ENCODE measurements at places on chromosomes 6 and 20.

DNA sequence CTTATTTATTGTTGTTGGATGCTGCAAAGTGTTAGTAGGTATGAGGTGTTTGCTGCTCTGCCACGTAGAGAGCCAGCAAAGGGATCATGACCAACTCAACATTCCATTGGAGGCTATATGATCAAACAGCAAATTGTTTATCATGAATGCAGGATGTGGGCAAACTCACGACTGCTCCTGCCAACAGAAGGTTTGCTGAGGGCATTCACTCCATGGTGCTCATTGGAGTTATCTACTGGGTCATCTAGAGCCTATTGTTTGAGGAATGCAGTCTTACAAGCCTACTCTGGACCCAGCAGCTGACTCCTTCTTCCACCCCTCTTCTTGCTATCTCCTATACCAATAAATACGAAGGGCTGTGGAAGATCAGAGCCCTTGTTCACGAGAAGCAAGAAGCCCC is 12.1 kb downstream of the MICB start:
- DNase-seq, result no peak

DNA sequence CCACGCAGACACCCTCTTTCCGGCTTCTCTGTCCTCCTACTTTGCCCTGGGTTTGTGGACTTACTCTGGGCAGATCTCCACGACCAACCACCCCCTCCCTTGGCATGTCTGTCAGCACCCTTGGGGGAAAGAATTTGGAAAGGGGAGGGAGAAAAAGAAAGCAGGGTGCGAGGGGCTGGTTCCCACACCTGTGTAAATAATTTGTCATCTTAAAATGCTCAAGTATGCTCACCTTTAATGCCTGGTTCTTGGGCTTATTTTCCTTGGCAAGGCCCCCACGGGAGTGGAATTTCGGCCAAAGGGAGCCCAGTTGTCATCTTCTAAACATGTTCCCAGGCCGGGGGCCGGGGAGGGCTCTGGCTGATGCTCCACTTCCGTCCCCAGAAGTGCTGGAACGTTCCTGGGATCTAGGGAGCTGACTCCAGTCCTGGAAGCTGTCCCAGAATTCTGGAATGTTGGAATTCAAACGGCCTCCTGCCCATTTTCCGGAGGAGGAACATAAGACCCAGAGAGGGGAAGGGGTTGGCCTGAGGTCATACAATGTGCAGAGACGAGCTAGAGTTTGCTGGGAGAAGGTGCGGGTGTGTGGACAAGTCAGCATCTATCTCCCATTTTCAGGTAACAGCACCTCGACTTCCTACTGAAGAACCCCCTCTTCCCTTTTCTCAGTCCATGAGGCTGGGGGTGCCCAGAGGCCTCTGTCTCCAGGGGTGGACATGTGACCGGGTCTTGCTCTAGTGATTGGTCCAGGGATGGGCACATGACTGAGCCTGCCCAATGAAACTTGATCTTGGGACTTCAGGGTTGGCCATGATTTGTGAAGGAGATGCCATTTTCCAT is 122.3 kb downstream of the CEBPB start:
- DNase-seq, result no peak

DNA sequence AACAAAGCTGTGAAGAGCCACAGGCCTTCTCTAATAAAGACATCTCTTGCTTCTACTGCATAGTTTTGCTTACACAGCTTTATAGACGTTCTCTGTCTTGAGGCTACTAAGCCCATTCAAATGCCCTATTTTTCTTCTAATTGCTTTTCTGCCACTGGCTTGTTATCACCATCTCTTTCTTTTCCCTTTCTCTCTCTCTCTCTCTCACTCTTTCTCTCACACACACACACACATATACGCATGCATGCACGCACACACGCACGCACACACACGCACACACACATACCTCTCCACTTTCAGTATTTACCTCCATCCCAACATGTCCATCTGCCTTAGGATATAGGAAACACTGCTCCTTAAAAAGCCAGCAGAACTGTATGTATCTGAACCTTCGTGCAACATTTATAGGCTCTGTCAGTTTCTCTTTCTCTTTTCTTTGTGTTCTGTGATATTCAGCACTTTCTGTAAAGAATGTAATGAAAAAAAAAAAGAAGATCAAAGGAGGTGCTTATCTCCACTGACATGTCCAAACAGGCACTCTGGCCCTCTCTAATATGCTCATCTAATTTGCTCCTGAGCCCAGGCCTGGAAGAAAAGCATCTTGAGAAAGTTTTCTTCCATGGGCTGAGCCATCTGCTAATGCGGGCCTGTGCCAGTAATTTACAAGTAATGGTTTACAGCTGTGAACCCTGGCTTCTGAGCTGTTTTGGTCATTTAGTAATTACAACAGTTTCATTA is 1046.7 kb upstream of the MAP3K7 start:
- DNase-seq, result no peak

DNA sequence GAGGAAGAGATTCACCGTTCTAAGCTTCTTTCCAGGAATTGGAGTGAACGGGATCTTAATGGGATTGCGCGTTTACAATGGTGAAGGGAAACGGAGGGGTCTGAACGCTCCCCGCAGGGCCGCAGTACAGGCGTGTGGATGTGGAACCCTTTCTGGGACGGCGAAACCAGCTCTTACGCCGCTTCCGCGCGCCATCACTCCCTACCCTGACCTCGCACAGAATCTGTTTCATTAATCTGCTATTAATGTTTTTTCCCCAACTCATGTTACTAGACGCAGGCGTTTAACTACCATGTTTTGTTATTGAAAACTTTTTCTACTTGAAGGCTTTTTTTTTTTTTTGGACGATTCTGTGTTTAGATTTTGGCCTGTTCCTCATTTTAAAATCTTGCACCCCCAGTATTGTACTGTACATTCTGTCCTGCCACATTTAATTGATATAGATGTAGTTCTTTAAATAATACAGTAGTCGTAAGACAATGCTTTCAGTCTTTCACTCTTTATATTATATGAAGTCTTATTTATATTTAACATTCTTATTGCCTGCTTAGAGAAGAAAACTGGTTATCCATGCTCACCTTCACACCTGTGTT is 696 bp upstream of the SUPT3H start:
- DNase-seq, result no peak

GRCh38 chr20:33635341-33635740 is 26.8 kb upstream of the C20orf144 start:
- DNase-seq, result no peak

GRCh38 chr6:135451617-135452190 is 45.8 kb downstream of the AHI1 start:
- peak; percentile 67 for DNase-seq

GRCh38 chr6:87705070-87705691 is 3.1 kb upstream of the AKIRIN2 start:
- DNase-seq, result no peak

DNA sequence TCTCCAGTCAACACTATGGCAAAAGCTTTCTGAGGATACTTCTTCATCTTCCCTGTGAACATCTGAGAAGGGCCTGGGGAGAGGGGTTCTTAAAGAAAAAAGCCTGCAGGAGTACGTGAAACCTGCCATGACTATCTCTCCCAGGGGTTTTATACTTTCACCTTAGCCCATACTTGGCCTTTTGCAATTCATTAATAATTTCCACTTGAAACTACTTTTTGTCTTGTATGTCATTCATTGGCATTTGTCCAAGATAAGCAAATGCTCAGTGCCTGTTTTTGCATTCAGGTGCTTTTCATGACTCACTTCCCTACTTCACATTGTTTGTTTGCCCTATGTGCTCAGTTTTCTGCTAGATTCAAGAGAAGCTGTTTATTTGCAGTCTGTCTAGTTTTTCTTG is 580.3 kb upstream of the GJE1 start:
- peak; percentile 13 for DNase-seq

DNA sequence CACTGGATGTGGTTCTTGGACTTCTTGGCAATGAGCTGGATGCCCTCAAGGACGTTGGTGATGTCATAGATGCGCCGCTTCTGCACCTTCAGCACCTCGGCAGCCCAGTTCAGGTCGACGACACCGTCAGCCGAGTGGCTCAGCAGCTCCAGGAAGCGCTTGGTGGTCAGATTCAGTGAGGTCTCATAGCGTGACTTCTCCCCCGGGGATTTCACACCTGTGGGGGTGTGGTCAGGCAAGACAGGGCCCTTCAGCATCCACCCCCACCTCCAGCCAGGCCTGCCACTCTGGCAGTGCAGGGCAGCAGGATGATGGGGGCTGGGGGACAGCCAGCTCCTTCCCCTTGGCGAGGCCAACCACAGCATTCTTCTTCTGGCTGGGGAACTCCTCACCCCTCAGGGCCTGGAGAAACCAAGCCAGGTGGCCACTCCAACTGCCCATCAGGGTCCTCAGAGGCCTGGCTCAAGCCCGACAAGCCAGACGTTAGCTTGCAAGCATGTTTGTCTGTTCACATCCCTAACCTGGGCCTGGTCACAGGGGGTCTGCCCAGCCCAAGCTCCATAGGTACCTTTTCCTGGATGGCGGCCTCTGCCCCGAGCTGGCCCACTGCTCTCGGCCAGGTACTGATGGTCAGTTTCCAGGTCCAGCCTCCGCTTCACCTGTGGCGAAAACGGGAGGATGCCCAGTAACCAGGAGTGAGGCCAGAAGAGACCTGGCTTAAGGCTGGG is 5.7 kb upstream of the NECAB3 start:
- peak; percentile 83 for DNase-seq

GRCh38 chr6:142716097-142716496 is 228.9 kb downstream of the HIVEP2 start:
- DNase-seq, result no peak

GRCh38 chr20:10648651-10649050 is 25.1 kb downstream of the JAG1 start:
- no peak for DNase-seq

DNA sequence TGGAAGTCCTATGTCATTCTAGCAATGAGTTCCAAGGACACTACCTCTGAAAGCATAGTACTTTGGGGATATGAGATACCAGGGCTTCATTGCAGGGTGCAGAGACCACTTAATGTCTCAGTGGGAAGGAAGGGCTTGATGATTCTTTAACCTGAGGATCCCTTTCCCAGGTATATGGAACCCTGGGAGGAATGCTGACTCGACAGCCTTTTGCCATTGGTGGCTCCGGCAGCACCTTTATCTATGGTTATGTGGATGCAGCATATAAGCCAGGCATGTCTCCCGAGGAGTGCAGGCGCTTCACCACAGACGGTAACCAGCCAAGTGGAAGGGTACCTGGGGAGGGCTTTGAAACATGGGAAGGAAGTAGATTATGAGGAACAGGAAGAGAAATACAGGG is 4.2 kb downstream of the PSMB9 start:
- no peak for DNase-seq

DNA sequence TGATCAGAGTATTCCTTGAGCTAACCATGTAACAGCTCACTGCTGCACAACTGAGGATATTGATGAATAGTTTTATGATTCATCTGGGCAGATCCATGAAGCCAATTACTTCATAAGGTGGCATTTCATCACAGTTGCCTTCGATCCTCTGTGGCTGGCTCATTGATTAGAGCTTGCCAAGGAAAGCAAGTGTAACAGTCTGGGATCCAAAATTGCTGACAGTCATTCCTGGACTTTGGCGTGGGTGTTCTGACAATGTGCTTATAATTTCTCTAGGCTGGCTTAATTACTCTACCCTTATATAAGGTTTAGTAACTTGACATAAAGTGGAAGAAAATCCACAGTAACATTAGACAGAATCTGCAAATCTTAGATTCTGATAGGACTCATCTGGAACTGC is 551.3 kb upstream of the CDH4 start:
- no peak for DNase-seq

- DNase-seq, result peak; percentile 21
Measured at GRCh38 chr6:106197441-106197840, 111.3 kb downstream of the PRDM1 start.

DNA sequence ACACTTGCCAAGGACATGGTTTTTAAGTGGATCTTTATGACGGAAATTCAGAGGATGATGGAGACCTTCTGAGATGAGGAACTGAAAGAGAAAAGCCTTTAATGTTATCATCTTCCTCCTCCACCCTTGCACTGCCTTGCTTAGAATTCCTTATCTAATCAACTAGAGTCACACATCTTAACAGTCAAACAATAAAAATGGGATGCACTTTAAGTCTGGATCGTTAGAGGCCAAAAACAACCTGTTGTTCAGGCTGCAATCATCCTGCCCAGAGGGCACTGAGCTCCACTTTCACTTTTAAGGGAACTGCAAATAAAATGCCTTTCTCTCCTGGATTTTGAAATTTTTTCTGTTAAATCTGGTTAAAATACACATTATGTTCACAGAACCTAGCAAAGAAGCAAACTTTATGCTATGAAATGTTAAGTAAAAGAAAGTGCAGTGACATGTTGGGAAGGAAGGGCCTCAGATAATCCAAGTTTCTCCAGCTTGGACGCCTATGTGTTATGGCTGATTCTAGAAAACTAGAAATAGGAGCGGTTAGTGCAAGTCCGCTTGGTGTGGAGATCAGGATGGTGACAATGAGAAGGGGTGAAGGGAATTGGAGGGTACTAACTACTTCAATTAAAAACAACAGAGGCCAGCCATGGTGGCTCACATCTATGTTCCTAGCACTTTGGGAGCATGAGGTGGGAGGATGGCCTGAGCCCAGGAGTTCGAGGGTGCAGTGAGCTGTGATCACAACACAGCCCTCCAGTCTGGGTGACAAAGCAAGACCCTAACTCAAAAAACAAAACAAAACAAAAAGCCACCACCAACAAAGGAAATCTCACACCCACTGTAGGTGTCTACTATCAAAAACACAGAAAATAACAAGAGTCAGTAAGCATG is 66.4 kb upstream of the KIF13A start:
- no peak for DNase-seq

DNA sequence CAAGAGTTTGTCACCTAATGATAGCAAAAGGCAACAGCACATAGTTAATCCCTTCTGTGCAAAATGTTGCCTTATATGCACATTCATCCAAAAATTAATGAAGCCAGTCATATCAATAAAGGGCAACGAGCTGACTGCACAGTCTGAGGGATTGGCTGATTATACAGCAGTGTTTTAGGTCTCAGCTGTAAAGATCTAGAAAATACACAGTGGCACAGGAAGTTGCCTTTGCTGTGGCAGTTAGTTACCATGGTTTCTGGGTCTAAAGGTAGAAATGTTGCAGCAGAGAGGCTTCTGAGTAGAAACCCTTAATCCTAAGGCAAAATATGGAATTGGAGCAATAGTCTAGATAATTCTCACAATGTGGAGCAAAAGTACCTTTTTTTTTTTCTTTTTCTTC is 89.7 kb downstream of the SMPDL3A start:
- no peak for DNase-seq

DNA sequence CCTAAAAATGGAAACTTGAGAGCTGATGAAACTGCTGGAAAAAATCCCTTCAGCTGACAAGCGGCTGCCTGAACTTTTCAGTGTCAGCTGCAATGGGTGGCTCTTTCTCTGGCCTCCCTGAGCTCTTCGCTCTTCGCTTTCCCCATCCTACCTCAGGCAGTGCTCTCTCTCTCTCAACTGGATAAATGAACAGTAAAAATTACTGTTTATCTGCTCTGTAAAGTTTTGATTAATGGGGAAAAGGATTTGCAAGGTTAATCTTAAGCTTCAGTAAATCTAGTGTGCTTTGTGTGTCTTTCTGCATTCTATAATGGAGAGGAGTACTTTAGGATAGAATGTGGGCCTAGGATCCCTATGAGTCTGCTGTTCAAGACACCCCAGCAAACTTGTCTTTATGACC is 35.1 kb downstream of the TMEM14A start:
- no peak for DNase-seq
